Mesenteric fat pad (tissue), 1 donor: ENCODE measurements at places on chromosomes 7 and 10.

GRCh38 chr7:139183878-139184338 lies 47.1 kb upstream of the UBN2 start:
- no peak for DNase-seq

- no peak for DNase-seq
These were observed 5.1 kb upstream of the ZRANB1 start for GRCh38 chr10:124936813-124937212.

DNA sequence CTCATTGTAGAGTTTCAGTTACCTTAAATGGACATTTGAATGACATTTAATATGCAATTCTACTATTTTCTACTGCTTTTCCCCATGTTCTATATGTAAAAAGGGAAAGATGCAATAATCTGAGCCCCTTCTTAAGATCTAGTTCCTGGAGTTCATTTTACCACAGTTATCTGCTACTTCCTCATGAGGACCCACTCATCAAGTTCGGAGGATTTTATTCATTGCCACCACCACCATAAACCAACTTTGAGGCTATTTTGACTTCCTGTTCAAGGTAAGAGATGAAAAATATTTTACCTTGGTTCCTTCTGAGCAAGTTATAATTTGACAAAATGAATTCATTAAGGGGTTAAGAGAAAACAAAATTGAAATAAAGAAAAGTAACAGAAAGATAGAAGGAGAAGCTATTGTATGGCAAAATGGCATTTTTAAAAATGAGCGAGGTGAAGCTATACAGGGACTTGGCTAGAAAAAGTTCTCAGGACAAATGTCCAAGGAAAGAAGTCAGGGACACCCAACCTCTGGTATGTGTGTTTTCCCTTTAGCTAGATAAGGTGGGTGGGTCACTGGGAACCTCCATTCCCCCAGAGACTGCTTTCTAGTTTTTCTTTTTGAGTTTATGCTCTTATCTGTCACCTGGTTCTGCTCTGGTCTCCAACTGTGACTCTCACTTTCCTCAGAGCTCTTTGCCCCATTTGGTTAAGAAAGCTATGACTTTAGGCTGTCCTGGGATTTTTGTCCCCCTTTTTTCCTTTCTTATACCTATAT lies 14.9 kb upstream of the FAM3C start:
- no peak for DNase-seq

DNA sequence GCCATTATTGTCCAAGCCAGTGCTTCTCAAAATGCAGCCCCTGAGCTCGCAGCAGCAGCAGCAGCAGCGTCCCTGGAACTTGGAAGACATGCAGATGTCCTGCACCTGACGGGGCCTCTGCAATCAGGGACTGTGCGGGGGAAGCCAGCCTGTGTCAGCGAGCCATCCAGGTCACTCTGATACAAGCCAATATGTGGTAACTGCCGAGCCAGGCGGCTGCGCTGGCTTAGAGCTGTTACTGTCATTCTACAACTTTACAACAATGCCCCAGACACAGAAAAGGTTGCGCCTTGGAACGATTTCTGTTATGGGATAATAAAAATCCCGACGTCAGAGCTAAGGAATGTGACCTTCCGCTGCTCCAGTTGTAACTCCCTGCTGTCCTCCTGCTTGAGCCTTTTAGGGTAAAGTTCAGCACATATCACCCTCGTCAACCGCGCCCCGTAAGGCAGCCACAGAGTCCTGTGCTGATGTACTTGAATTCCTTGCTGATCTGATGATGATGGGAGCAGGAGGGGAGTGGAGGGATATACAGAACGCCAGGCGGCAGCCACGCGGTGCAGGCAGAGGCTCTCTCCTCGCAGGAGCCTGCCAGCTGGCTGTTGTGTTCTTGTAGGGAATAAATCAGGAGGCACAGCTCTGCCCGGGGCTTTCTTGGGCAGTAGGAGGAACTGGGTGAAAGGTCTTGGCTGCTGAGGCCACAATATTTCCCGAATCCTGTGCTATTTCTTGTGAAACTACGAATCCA lies 20.0 kb upstream of the CRYGN start:
- no peak for DNase-seq

DNA sequence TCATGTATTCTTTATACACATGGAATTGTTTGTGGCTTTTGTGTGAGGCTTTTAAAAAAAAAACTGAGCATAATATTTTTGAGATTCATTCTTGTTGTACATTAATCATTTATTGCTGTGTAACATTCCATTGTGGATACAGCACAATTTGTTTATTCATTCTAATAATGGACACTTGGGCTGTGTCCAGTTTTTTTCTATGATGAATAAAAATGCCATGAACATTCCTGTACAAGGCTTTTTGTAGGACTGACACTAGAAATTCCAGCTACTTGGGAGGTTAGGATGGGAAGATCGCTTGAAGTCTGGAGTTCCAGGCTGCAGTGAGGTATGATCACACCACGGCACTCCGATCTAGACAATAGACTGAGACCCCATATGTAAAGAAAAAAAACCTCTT lies 254.3 kb upstream of the CACNA2D1 start:
- DNase-seq, result no peak

GRCh38 chr10:111137007-111137406 lies 60.2 kb downstream of the ADRA2A start:
- no peak for DNase-seq

- no peak for DNase-seq
These were observed 24.0 kb upstream of the NANOS1 start for GRCh38 chr10:119005362-119006043.

DNA sequence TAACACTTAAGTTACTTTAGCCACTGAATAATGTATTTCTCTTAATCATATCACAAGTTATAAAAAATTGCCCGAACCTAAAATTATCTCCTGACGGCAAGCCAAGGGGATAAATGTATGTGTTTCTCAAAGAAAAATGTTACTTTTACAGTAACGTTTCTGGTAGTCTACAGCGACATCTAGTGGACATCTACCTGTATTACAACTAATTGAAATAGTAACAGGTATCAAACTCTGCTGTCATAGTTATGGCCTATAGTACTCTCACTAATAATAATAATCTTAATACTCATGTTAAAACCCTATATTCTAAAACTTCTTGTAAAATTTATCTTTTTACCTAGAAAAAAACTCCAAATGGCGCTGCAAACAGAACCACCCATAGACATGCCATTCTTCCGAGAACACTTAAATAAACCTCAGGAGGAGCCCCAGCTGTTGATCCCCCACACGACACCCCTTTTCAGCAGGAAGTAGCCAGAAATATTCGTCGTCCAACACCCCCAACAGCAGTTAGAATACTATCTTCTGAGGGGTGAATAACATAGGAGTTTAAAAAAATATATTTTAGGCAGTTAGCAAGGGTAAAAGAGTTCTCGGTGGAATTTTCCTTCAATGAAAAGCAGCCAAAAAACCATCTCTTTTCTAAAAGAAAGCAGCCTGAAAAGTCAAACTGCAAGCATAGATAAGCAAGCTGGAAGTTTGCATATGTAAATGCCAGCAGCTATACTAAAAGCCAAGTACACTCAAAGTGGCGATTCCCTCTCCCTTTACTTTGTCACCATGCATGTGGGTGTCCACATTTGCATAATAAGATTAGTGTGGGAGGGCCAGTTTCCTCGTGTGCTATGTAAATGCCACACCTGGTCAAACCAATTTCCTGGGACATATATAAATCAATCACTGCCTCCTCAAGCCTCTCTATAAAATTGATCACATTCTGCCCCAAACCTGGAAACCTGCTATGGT lies 40.5 kb upstream of the ZNF107 start:
- no peak for DNase-seq

- DNase-seq, result no peak
These were observed 434.2 kb upstream of the POT1 start for GRCh38 chr7:125363873-125364272.

- no peak for DNase-seq
These were observed 1139.4 kb downstream of the XPNPEP1 start for GRCh38 chr10:108783897-108784296.

GRCh38 chr7:55112056-55112455 lies 93.2 kb downstream of the EGFR start:
- DNase-seq, result no peak

DNA sequence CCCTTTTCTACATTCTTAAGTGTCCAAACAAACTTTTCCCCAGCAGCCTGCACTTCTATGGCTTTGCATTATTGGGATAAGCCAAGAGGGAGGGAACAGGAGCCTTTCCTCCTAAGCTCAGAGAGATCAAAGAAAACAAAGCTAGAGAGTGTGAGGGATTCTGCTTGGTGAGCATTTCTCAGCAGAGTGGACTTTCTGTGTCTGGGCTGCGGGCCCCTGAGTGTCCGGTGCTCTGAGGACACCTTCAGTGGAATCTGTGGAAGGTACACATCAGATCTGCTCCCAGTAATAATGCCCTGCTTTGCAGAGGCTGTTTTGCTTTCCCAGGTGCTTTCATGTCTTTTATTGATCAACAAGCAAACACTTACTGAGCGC lies 50.2 kb downstream of the KCNMA1 start:
- peak; percentile 41 for DNase-seq

DNA sequence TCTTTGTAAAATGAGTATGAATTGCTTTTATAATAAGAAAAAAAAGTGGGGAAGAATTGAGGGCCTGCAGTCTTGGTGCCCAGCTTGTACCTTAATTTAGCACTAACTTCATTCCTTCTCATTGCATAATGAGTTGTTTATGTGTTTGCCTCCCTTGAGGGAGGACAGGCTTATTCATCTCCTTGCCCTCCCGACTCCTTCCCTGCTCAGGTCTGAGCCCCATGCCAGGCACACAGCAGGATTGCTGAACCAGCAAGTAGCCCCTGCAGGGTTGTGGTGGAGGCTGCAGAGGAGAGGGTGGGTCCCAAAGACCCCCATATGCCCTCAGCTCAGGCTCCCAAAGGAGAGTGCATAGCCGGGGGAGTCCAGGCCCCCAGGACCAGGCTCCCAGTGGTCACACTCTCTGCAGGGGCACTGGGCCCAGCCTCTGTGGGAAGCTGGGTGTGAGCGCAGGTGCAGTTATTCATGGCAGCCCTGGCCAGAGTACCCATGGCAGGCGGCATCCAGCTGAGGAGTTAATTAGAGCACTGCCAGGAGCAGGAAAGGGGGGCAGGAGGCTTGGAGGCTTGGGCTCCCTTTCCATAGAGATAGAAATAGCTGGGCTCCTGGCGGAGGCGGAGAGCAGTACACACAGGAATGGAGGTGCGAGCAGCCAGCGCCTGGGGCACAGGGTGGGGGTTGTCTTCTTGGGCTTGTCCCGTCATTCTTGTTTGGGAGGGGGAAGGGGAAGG lies 28.2 kb upstream of the GOLGA7B start:
- DNase-seq, result no peak

GRCh38 chr10:34166354-34166753 lies 648.7 kb downstream of the PARD3 start:
- DNase-seq, result no peak

- DNase-seq, result no peak
These were observed 129.2 kb downstream of the CUL2 start for GRCh38 chr10:34960983-34961382.

- no peak for DNase-seq
These were observed 33.3 kb upstream of the TM9SF3 start for GRCh38 chr10:96619796-96620773.

GRCh38 chr10:125080984-125081383 lies 79.4 kb downstream of the CTBP2 start:
- DNase-seq, result no peak

GRCh38 chr7:22920672-22921071 lies 93.3 kb downstream of the HYCC1 start:
- DNase-seq, result no peak

- peak; percentile 69 for DNase-seq
These were observed 100.6 kb upstream of the DIP2C start for GRCh38 chr10:789831-790701.

- DNase-seq, result no peak
These were observed 1.6 kb downstream of the AKR1D1 start for GRCh38 chr7:138077809-138078208.

DNA sequence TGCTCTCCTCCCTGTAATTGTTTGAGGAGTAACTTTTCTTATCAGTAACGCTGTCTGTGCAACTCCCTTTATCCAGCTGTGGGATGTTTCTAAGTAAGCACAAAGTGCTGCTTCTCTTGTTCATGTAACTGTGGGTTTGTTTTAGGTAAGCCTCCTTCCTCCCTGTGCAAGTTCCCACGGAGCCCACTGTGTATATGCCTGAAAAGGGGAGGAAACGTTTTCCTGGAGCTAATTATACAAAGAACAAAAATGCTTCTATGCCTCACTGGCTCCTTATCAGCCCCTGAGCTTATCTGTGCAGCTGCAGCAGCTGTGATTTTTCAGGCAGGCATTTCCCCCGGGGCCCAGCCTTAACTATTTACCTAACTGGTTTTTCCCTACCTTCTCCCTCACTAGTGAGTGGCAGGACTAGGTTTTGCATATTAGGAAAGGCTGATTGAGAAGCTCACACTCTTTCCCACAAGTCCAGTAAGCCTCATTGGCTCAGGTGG lies 593.4 kb upstream of the GHITM start:
- DNase-seq, result no peak
